ENCODE measurements at places on chromosomes 6 and 20.

DNA sequence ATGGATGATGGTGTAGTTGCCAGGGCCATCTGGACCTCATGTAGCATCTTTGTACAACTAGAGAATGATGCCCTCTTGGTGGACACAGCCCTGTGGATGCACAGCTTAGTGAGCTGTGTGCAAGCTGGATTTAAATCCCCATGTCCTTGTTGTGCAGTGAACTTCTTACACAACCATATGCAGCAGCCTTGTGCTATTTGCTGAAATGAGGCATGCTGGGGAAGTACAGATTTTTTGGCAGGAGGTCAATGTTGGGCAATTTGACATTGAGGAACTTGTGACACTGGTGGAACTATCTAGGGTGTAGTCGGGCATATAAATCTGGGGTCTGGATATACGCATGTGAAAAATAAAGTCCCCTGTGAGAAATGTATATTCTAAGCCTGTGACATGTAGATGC lies 5.8 kb upstream of the CDC5L start:
- DNase-seq: no peak

DNA sequence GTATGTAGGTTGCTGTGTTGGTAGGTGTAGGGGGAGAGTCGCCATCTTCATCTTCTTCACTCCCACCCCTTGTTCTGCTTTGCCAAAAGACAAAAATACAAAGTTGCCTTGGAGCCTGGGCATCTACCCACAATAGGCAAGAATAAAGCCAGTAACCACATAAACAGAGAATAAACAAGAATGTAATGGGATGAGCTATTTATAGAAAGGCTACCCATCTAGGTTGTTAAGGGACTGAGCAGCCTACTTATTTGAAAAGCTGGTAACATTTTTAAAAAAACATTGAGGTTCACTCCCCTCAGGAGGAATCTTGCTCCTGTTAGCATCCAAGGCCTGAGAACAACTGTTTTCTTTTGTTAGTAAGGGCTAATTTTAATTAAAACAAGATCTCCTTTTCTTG lies 301.4 kb upstream of the STXBP5 start:
- DNase-seq: no peak

GRCh38 chr6:89433252-89434149 lies 549 bp downstream of the ANKRD6 start:
- DNase-seq: peak; percentile 66

- no peak for DNase-seq
These were observed 431.6 kb downstream of the GJA1 start for GRCh38 chr6:121867095-121867494.

DNA sequence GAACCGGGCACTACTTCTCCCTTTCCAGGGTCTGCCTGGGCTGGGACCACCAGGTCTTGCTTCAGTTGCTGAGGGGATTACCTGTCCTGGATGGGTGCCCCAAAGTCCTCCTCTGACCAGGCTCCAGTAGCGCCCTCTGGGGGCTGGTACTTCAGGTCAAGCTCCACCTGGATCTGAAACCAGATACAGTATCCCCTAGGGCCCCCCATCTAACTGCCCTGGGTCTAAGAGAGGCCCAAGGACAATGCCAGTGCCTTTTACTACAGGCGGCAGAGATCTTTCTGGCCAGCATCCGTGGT lies 11.2 kb upstream of the SPAG4 start:
- no peak for DNase-seq

GRCh38 chr20:14431568-14431967 lies 94.2 kb upstream of the FLRT3 start:
- DNase-seq: no peak

- no peak for DNase-seq
These were observed 23.3 kb downstream of the TMC2 start for GRCh38 chr20:2559651-2560050.

DNA sequence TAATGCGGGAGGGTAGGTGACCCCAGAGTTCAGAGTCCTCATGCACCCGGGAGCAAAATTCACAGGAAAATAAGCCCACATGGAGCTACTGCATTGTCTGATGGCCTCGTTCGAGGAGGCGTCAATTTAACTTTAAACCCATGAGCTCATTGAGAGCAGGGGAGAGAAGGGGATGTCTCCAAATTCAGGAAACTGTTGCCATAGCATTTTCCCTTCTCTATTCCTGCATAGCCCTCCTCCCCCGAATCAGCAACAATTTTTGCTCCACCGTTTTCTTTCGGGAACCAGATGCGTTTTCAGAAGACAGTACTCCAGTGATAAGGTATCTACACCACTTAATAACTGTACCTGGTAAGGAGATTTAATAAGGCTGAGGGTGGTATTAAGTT lies 324 bp upstream of the LAMP5 start:
- no peak for DNase-seq

DNA sequence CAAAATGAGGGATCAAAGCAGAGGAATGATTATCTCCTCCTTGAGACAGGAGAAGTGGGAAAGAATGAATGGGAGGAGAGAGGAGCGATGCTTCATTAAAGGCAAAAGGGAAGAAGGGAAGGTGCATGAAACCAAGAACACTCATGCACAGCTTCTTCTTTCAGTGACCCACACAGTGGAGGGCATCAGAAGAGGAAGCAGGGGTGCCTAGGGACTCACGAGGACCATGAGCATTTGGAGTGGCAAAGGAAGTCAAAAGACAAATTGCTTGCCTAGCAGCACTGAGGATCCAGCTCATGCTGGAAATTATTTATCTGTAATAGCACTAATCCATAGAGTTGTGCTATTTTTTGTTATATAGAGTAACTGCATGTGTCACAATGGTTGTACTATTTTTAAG lies 66.1 kb downstream of the SMLR1 start:
- no peak for DNase-seq

DNA sequence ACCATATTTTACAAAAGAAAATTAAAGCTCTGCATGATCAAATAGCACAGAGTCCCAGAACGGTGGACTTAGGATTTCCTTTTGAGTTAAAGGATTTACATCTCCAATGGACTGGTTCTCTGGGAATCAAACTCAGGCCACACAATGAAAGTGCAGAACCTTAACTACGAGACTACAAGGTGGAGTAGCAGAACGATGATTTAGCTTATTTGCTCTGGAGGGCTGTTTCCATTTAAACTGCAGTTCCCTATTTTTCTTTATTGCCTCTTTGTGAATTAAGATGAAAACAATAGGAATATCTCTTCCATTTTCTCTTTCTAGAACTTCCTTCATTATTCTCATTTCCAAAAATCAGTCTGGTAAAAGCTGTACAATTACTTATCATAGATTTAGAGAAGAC lies 65.7 kb downstream of the TFAP2B start:
- no peak for DNase-seq

GRCh38 chr6:56541030-56541600 lies 101.6 kb downstream of the DST start:
- peak; percentile 63 for DNase-seq

- DNase-seq: peak; percentile 49
These were observed 8.3 kb downstream of the VEGFA start for GRCh38 chr6:43778131-43778855.

GRCh38 chr6:28408076-28408802 lies 8.7 kb upstream of the ZSCAN12 start:
- DNase-seq: no peak

DNA sequence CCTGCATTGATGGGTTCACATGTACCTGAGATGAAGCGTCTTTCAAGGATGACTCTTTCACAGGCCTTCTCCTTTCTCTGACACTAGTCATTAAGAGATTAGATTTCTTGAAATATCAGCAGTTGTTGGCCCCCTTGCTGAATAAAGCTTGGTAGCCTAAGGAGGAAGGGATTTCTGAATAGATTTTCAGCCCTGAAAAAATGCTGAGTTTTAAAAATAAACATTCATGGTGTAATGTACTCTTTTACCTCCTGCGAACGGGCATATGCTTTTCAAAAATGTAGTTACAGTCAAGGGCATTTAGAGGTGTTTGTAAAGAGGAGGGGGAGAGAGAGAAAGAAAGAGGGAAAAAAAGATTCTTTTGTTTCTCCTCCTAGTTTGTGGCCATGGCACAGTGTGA lies 222.7 kb downstream of the SOX4 start:
- DNase-seq: no peak

- no peak for DNase-seq
These were observed 304.6 kb upstream of the AGPAT4 start for GRCh38 chr6:161578478-161578877.

DNA sequence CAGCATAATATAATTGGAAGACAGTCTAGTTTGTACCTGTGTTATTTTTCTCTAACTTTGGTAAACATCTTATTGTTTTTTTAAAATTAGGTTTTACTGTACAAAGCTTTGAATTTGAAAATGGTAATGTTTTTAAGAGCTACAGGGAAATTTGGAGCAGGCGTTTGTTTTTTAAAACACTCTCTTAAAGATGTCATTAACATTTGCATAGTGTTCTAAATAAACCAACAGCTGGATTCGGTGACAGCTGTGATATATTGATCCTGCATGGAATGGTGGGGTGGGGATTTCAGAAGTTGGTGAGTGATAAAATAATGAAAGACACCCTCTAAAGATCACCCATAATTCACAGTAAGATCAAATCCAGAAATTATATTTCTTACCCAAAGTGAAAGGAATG lies 97.9 kb upstream of the PRL start:
- no peak for DNase-seq

DNA sequence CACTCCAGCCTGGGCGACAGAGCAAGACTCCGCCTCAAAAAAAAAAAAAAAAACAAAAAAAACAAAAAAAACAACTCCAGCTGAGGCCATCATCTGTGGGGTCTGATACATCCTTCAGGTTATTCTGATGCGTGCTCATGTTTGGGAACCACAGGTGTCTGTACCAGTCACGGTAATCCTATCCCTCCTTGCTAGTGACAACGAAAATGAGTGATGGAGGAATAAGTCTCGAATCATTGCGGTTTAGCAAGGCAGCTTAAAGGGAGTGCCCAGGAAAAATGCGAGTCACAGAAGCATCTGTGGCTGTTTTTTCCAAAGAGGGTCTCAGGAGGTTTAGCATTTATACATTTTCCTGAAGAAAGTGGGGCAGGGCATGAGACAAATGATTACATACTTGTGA lies 48.8 kb downstream of the MCUR1 start:
- DNase-seq: peak; percentile 34

DNA sequence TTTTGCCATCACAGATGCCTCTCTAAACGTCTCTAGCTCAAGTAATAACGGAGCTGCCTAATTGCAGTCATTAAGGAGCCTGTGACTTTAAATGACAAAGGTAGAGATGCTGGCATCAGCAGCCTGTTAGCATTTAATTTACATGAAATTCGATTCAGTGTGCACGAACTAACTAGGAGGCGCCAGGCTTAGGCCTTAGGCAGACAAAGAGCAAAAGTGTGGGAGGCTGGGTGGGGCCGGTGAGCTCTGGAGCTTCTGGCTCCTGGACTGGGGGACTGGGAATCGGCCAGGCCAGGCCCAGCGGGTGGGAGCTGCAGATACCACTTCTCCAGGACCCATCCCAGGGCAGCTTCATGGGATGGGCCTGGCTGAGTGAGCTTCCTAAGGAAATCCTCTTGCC lies 170.0 kb upstream of the AGPAT4 start:
- DNase-seq: no peak

DNA sequence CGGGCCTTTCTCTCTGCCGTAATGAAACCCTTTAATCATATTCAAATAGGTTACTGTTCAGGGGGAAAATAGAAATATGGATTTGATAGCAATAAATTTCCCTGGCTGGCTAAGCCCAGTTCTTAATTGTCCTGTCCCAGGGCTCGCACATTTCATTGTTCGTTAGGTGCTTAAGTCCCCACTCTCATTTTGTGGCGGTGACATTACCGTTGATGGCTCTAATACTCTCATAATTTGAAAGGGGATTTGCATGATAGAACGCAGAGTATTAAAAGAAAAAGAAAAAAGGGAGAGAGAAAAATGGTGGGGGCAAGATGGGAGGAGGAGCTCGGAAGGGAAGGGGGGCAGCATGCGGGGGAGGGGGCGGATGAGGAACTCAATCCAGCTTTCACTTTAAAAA lies 79.1 kb upstream of the FOXP4 start:
- no peak for DNase-seq

DNA sequence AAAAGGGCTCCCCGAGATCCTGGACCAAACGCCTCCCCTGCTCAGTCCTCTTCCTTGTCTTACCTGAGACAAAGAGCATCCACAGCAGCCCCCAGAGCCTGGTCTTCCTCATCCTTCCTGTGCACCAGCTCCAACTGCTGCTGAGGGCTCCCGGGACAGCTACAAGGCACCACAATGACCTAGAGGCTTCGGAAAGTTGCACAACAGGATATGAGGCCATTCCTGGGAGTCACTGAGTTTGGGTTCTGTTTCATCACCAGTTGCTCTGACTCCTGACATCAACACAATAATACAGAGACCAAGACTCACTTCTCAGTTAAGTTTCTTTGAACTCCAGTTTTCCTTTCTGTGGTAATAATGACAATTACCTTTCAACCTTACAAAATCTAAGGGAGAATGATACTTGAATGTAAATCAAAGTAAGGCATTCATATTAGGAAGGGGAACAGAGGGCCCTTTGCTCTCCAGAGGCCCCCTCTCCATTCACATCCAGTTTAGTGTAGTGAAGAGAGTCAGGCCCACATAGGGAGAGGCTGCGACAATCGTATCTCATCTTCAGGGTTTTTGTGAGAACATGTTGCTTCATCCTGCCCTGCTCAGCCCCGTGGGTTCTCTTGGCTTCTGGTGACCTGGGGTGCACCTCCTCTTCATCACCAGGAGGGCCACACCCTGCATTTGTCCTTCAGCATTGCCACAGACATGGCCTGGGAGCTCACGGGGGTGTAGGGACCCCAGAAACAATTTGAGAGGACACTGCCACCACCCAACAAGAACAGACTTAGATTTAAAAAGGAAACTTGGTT lies at the start of gene TREM1:
TREM1 (minus strand) TSS at position 139 of the 803 bp plus-strand sequence; CDS start at position 112, 27 bp downstream.
- DNase-seq: no peak

- no peak for DNase-seq
These were observed 6.3 kb downstream of the BCL2L1 start for GRCh38 chr20:31716351-31716750.

DNA sequence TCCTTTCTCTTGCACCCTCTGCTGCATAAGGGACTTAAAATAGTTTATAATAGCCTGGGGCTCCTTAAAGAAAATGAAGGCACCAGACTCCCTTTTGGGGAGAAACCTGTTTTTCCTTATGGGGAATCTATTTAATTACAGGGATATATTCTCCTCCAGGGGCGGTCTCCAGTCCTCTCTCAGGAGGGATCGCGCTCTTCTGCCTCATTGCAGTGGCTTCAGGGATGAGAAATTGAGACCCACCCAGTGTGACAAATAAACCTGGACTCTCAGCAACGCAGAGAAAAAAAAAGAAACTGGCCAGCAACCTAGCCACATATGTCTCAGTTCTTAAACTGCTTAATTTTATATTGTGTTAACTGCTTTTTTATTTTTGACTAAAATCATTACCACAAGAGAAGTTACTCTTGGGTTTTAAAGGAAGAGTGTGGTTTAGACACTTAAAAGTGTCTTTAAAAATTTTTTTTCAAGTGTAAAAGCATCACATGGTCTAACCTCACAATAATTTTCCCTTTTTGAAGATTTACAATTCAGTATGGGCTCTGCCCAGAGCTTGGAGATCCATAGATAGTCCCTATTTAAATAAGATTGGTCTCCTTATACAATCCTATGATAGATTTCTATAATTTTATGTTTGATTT lies 11.7 kb upstream of the GOPC start:
- DNase-seq: no peak

DNA sequence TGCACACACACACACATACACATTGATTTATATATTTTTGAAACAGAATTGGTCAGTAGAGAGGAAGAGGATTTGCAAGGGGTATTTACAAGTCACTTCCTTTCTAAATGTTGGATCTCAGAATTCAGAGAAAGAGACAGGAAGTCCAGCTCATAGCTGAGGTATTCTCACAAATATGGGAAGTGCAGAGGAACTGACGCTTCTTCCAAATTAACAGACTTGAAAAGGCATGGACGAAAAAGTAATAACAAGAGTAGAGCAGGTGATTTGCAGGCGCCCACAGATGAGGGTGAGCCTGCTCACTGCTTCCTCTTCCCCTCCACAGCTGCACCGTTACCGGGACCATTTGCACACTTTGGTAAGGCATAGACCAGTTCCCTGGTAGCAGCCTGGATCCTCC lies 246.4 kb downstream of the PHACTR1 start:
- no peak for DNase-seq
